ENCODE measurements at places on chromosomes 7 and 10.

DNA sequence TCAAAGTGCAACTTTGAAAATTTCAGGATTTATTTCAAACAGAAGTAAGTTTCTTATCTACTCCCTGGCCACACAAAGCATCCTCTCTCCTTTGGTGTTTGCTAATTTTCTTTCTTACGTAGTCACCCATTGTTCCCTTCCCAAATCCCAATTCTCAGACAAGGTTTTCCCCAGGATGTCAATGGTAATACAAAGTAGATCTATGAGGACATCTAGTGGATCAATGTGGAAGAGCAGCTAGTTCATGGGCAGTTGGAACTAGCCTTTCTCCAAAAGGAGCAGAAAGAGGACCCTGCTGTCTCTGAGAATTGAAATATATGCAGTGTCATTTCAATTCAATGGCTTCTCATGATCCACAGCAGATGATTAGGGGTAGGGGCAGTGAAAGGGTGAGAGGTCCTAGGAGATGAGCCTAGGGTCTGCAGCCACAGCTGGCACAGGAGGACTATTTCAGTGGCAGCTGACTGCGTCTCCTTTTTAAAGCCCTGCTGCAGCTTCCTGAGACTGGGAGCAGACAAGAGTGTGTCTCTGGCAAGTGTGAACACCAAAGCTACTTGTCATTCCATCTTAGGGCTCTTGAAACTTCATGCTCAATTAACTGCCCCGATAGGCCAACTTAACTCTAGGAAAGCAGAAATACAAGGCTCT lies 632.6 kb downstream of the KCNMA1 start:
- no peak for DNase-seq

DNA sequence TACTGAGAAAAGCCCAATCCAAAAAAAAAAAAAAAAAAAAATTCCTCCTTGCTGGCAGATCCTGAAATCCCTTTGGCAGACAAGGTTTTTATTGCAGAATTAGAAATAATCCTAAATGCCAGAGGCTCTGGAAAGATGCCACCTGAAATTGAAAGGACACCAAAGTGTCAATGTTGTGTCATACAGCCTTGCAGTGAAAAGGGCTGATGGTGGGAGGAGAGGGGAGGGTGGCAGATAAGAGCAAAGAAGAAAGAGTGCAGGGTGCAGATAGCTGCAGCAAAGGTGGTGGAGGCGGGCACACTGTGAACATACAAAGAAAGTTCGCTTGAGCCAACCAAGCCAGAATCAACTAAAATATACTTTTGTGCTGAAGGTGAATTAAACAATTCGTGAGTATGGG lies 8.2 kb upstream of the OPTN start:
- DNase-seq, result no peak

DNA sequence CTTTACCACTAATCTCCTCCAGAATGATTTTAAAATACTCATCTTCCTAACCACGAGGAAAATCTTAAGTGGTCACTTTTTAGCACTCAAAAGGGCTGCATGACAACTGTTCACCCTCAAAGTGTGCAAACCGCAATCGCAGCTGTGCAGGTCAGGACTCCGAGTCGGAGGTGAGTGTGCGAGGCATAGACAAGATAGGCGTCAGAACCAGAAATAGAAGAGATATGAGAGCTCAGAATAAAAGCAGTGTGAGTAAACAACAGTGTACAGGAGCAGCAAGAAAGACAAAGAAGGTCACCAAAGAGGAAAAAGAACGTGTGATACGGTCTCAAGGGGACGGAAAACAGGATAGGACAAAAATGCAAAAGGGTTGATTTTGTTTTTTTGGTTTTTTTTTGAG lies 17.5 kb upstream of the ENO4 start:
- no peak for DNase-seq

- no peak for DNase-seq
Measured at GRCh38 chr10:50653758-50654157, 30.0 kb upstream of the SGMS1 start.

DNA sequence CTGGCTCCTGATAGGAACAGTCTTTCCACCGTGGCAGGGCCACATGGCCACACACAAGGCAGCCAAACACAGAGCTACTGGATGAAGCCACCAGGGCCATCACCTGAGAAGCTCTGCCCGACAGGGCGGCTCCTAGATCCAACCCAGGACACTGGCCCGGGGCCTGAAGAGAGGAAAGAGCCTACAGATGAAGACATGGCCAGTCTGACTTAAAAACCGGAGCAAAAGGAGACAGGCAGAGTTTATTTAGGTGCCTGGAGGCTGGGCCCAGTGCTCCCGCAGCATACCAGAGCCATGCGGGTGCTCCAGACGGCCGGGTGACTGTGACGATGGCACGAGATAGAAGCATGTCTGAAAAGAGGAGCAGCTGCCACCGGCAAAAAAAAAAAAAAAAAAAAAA lies 3.9 kb downstream of the TECPR1 start:
- no peak for DNase-seq

GRCh38 chr10:98055841-98056516 lies 25.6 kb upstream of the CRTAC1 start:
- DNase-seq, result no peak

DNA sequence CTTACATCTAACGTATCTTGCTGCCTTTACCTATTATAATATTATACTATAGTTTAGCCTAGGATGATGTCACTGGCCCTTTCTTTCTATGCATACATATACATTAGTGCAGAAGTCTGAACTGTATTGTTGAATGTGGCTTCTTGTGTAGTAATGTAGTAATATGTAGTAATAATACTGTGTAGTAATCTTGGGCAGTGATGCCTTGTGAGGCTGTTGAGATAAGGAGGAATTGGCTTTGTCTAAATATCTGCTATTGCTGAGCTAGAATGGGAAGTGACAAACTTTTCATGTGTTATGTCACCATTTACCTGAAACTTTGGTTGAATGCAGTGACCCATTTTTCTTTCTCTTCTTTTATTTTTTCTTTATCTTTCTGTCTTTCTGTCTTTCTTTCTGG lies 11.0 kb downstream of the GLCCI1 start:
- no peak for DNase-seq

DNA sequence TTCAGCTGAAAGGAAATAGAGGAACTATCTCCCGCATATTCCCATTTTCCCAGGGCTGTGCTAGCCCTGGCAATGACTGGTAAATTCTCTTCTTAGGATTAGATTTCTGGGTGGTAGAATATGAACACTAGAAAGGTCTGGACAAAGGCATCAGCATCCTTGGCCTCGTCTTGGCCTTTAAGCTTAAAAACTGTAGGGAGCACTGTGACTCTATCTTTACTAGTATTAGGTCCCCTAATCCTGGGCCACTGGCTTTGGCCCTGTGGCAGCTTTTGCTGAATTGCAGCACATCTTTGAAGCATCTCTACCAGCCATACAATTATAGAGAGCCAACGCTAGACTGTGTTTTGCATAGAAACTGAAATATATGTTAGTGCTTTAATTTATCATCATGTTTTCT lies 41.5 kb upstream of the EBLN1 start:
- DNase-seq, result no peak

- no peak for DNase-seq
Measured at GRCh38 chr10:21814866-21815265, 188.7 kb downstream of the DNAJC1 start.

GRCh38 chr10:127797339-127797738 lies 60.4 kb downstream of the FOXI2 start:
- no peak for DNase-seq

All from epithelial cell of prostate (primary cell).